ENCODE measurements at places on chromosomes 11 and 22.

DNA sequence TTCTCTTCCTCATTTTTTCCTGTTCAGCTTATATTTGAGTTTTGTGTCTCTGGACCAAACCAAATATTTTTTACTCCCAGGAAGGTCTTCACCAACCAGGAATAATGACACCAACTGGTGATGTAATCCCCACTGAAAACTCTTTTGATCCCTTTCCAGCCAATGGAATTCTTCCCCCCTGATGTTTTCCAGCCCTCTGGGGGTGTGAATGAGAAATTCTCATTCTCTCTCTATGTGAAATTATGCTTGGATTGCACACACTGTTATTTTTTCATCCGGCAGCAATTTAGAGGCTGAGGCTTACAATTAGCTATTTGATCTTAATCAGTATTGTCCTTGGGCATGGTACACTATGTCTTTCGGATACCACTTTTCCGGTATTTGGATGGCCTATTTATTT lies 39.5 kb upstream of the SLC1A2 start:
- DNase-seq, result no peak

- peak; percentile 22 for DNase-seq
Measured at GRCh38 chr11:45374653-45375059, 88.5 kb upstream of the SYT13 start.

- DNase-seq, result no peak
Measured at GRCh38 chr11:7486781-7487140, 1.5 kb downstream of the OLFML1 start.

- peak; percentile 20 for DNase-seq
Measured at GRCh38 chr11:63490551-63491239, at the start of gene PLAAT5. PLAAT5 (minus strand) TSS chr11:63491167; CDS start chr11:63491034, 133 bp downstream.

GRCh38 chr11:36953976-36954375 lies 355.9 kb upstream of the RAG2 start:
- DNase-seq, result no peak

DNA sequence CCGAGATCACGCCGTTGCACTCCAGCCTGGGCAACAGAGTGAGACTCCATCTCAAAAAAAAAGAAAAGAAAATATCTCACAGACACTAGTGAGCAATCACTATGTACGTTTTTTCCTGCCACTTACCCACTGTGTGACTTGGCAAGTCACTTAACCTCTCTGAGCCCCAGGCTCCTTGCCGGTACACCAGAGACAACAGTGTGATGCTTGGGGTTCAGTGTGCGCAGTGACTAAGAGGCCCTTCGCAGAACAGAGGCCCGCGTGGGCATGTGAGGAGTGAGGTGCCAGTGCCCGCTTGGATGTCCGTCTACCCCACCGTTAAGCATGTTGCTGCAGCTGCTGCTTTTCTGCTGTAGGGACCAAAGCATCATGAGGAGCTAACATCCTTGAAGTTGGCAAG lies 6.7 kb downstream of the OAF start:
- DNase-seq, result no peak

DNA sequence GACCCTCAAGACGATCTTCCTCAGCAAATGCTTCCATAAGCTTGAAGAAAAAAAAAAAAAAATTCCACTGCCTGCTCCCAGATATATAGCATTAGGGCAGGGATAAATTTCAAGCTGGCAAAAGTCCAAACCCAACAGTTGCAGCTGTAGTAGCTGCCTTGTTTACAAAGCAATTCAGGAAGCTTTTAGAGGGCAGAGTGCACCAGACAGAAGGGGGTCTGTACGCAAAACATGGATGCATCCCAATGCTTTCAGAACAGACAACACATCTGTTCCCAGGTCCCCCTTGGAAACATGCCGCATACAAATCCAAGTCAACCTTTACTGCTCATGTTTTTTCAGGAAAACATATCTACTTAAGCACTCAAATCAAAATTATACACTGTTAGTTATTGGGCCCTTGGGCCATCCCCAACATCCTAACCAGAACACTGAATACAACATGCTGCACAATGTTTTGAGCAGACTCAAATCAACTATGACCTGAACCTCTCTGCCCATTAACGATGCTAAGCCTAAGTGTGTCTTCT lies 94.5 kb downstream of the CADM1 start:
- DNase-seq, result no peak

GRCh38 chr22:38959590-38959989 lies 2.2 kb downstream of the APOBEC3A start:
- no peak for DNase-seq

DNA sequence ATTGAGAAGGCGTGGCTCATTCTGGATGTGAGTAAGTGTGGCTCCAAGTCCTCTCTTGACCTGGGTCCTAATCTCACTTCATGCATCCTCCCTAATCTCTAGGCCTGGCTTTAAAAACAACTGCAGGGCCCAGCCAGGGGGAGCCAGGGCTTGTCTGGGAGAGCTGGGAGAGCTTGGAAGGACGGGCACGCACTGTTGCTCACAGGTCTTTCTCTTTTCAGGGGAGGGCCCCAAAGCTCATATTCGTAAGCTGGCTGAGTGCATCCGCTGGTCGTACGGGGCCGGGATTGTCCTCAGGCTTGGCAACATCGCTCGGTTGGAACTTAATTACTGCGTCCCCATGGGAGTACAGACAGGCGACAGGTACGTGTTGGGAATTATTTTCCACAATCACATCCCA lies 34.1 kb upstream of the PARVB start:
- no peak for DNase-seq

GRCh38 chr11:125350206-125351032 lies 145.6 kb downstream of the FEZ1 start:
- no peak for DNase-seq

DNA sequence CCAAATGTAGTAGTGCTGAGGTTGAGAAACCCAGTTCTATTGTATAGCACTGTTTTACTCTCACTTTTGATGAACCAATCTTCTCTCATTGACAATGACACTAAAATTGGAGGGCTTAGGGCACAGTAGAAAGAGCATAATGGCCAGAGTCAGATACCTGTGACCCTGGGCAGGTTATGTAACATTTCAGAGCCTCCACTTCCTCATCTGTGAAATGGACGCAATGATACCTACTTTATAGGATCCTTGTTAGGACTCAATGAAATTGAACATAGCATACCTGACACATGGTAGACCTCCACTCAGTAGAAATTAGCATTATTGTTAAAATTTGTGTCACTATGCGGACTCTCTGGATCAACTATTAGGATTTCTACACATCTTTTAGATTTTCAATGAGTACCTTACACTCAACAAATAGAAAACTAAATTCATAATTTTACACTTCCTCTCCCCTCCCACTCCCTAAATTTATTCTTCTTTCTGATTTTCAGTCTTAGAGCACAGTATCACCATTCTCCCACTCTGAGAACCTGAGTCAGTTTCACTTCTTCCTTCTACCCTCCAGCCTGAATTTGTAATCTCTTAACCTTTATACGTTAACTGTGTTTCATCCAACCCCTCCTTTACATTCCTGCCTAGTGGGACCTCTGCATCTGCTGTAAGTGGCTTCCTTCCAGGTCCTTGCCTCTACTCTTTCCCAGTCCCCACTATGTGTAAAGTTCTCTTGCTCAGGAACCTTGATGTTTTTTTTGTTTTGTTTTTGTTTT lies 78.3 kb downstream of the MICAL2 start:
- no peak for DNase-seq

DNA sequence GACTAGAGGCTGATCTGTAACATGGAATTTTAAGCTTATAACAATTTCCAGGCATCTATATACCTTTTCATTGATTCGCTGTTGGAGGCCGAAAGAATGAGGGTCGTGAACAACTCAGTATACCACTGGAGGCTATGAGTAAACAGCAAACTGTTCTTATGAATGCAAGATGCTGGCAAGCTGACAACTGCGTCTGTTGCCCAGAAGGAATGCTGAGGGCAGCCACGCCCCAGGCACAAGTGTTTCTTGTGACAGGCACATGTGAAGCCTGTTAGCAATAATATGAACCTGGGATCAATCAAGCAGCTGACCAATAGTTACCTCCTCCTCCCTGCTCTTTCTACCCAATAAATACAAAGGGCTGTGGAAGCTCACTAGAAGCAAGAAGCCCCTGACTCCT lies 15.3 kb downstream of the RTCB start:
- DNase-seq, result no peak

DNA sequence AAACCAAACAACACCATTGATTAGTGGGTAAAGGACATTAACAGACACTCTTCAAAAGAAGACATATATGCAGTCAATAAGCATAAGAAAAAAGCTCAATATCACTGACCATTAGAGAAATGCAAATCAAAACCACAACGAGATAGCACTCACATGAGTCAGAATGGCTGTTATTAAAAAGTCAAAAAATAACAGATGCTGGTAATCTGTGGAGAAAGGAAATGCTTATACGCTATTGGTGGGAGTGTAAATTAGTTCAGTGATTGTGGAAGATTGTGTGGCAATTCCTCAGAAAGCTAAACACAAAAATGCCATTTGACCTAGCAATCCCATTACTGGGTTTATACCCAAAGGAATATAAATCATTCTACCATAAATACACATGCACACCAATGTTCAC lies 182.6 kb downstream of the TRPC6 start:
- DNase-seq, result no peak

DNA sequence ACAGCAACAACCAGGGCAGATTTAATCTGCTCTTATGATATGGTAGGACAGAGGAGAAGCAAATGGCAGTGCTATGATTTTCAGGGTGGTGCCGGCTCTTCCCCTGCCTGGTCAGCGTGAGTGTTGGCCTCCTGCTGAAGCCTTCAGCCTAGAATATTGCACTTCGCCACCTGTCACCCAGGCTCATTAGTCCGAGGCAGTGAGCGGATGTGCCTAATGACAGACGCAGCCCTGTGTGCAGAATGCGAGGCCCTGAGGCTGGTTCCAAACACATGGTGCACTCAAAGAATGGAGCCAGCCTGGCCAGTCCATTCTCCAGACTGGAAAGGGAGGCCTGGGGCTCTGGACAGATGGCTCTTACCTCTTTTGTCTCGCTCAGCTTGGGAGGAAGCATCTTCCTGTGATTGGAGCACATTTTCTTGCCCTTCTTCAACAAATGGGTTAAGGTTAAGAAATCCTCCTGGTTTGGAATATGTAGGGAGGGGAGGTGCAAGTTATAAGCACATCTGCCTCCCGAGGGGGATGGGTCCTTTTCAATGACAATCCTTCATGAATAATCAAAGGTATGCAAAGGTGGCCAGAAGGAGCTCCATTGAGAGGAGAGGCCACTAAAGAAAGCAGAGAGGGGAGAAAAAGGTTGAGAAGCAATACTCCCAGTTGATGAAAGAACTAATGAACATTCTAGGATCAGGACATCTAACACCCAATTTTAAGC lies 39.7 kb upstream of the GALNT18 start:
- no peak for DNase-seq

- no peak for DNase-seq
Measured at GRCh38 chr11:59814021-59814420, 3.4 kb upstream of the MRPL16 start.

GRCh38 chr11:84612645-84613044 lies 1014.5 kb downstream of the DLG2 start:
- DNase-seq, result no peak

DNA sequence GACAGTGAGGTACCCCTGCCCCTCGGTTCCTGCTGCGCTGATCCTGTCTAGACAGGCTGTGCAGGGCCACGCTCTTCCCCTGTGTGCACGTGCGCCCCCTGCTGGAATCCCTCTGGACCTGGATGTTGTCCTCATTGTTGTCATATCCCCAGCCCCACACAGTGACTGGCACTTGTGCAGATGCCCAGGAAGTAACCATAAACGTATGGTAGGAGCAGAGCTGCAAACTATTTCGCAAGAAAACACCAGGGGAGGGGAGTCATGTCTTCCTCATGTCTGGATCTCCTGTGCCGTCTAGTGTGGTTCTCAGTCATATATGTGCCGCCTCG lies 114.7 kb downstream of the CRYBB2 start:
- DNase-seq, result no peak

DNA sequence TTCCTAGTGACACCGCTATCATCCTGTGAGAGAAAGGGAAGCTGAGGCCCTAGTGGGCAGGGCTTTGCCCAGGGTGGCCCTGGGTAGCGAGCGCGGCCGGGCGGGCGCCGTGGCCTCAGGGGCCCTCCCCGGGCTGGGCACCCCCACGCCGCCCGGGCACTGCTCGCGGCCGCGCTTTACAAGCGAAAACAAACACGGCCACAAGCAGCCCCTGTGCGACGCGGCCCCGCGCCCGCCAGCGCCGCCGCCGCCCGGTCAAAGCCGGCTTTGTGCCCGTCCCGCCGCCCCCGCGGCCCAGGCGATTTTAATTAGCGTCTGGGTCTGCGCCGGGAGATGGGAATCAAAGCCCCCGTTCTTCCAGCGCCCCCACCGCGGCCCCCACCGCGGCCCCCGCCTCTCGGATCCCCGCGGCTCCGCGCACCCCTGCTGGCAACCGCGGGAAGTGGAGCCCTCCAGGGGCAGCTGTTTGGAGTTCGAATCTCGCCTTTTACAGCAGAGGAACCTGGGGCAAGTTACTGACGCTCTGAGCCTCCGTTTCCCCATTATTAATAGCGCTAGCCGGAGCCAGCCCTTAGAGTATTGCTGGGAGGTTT lies 47.9 kb downstream of the CHRDL2 start:
- no peak for DNase-seq

DNA sequence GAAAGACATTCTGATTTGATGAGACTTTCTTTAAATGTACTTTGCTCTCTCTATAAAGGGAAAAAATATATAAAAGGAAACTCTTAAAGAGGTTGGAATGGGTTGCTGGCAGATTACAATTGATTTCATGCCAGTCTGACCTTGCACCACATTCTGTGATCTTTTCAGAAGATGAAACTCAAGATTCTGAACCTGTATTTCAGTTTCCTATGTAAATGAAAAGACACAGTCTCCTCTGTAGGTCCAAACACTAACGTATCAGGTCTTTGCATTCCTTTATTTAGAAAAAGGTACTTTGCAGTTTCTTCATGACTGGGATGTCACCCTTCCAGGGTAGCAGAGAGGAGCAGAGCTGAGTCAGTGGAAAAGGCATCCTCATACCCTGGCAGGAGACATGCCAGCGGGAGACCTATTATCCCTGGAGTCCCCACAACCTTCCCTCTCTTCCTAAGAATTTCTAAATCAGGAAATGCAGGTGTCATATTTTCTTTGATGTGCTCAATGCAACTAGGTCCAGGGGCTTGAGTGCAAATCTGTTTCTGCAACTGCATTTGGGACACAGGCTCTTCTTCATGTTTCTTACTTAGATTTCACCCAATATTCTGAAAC lies 282.6 kb downstream of the CADM1 start:
- DNase-seq, result no peak

GRCh38 chr22:28600546-28601143 lies 79.0 kb downstream of the TTC28 start:
- DNase-seq, result peak; percentile 73

GRCh38 chr11:130814440-130815096 lies 101.7 kb downstream of the SNX19 start:
- no peak for DNase-seq

DNA sequence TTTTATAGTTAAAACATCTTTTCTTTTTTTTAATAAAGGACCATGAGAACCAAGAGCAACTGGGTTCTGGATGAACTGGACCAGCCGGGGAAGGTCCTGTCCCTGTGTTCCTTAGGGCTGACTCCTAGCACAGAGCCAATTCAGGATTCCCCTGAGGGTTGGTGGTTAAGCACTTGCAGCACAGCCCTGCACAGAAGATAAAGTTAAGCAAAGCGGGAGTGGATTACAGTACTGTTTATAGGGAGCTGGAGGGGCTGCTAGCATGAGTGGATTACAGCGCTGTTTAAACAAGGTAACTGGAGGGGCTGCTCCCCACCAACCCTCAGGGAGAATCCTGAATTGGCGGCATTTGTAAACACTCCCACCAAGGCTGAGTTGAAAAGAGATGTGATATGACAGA lies 90.6 kb downstream of the CELSR1 start:
- no peak for DNase-seq
